Keratinocyte (primary cell): ENCODE measurements at places on chromosomes 11 and 22. TPM values are rescaled to one million over a fixed set of nuclear protein-coding genes. Genes with fewer than 3 reads are reported as not detected.

The RAB36 gene
- polyA plus RNA-seq: 1.7 to 4.9 TPM (median 1.9 TPM) in 3 replicates

DNA sequence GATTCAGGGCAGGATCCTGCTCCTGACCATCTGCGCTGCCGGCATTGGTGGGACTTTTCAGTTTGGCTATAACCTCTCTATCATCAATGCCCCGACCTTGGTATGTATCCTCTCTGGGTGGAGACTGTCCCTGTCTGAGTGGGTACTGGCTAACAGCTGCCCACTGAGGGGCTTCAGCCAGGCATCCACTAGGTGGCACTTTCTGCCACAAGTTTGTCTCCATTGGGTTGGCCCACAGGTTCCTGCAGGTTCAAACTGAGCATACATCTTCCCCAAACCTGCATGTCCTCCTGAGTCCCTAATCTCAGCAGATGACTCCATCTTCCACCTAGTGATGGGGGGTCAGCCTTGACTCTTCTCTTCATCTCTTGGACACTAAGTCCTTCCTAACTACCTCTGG is 4.4 kb downstream of the SLC2A11 start:
- no peaks in the 10 kb centered on the region for H3K36me3 ChIP-seq
- no peak overlapping the region for H3K27ac ChIP-seq
- peaks cover 6% of the 10 kb centered on the region for H3K4me1 ChIP-seq
- H3K4me3 ChIP-seq: no peak overlapping the region
- H3K27me3 ChIP-seq: no peaks in the 10 kb centered on the region
- no peak for DNase-seq

The BBOX1 gene
- polyA plus RNA-seq: 0.58 to 3.6 TPM (median 2.4 TPM) in 3 replicates

DNA sequence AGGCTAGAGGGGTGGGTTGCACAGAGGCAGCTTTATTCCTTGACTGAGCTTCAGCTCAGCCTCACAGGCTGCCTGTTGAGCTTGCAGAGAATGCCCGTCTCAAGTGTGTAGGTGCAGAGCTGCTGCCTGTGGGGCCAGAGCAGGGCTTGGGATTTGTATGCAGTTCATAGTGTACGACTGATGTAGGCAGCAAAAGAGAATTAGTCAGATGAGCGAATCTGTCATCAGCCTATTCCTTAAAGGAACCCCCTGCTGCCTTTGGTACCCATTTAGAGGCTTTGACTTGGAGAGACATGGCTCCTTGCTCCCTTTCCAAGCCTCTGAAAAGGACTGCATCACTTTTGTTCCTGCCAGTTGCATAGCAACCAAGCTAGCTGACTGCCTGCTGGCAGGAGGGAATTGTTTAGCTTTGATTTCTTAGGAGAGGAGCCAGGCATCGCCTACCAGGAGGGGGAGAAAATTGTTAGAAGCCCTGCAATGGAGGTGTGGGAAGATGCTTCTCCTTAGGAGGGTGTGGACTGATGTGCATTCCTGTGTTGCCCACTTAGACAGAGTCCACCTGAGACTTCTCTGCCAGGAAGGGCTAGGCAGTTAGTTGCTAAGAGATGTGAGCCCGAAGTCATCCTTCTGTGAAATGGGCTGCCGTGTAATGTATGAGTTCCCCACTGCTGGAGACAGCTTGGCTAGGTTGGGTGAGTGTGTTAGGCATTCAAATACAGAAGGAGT is 10.9 kb downstream of the ACO2 start:
- H3K4me3 ChIP-seq: no peak overlapping the region
- H3K27ac ChIP-seq: no peak overlapping the region
- DNase-seq: no peak
- peaks cover 14% of the 10 kb centered on the region for H3K36me3 ChIP-seq
- H3K27me3 ChIP-seq: no peaks in the 10 kb centered on the region

DNA sequence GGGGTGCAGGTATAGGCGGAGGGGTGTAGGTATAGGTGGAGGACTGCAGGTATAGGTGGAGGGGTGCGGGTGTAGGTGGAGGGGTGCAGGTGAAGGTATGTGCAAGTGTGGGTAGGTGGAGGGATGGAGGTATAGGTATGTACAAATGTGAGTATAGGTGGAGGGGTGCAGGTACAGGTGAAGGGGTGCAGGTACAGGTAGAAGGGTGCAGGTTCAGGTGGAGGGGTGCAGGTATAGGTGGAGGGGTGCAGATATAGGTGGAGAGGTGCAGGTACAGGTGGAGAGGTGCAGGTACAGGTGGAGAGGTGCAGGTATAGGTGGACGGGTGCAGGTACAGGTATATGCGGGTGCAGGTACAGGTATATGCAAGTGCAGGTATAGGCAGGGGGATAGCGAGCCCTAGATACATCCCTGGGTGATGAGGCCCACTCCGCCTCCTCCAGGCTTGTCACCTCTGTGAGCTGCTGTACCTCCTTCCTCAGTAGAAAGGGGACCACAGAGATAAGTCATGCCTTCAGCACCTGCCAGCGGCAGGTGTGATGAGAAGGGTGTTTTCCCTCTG is 17.2 kb downstream of the LINC01488 start:
- no peaks in the 10 kb centered on the region for H3K4me1 ChIP-seq
- H3K4me3 ChIP-seq: no peak overlapping the region
- DNase-seq: no peak
- peaks cover 24% of the 10 kb centered on the region for H3K27me3 ChIP-seq
- no peaks in the 10 kb centered on the region for H3K36me3 ChIP-seq

DNA sequence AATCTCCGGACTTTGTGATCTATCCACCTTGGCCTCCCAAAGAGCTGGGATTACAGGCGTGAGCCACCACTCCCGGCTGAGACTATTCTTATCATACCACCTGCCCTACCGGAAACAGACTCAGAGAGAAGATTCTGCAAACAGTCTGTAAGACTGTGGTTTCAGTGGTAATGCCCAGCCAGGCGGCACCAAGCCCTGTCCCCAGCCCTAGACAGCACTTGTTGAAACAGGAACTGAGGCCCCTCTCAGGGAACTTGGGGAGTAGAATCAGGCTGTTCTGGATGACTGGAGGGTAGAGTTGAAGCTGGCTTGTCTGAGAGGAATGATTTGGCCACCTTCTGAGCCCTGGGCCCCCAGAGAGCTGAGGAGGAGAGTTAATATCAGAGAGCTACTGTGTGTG is 1.3 kb upstream of the INSC start:
- peaks cover 13% of the 10 kb centered on the region for H3K27me3 ChIP-seq
- H3K36me3 ChIP-seq: no peaks in the 10 kb centered on the region
- DNase-seq: no peak
- H3K27ac ChIP-seq: no peak overlapping the region

DNA sequence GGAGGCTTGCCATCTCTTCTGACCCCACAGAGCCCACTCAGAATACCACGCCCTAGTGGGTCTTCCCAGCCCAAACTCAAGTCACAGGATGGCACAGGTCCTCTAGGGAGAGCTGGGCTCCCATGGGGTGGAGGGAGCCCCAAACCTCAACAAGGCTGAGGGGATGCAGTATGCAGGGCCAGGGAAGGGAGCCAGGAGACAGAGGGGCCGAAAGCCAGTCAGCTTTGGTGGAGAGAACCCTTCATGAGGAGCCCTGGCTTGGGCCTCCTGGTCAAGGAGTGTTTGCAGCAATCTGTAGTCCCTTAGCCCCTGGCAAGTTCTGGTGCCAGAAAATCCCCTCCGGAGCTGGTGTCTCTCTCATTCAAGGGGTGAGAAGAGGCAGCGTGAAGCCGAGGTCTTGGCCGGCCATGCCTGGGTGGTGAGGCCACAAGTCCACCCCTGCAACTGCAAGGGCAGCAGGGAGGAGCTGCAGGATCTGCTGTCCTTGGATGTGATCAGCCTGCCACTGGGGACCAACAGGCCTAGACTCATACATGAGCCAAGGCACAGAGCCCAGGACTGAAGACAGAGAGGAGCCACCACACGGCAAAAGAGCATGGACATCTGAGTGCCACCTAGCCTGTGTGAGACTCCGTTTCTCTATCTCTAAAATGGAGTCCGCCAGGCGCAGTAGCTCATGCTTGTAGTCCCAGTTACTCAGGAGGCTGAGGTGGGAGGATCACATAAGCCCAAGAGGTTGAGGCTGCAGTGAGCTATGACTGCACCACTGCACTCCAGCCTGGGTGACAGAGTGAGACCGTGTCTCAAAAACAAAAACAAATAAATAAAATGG is 24.1 kb downstream of the NEAT1 start:
- no peak overlapping the region for H3K4me3 ChIP-seq
- H3K27ac ChIP-seq: no peak overlapping the region
- no peaks in the 10 kb centered on the region for H3K27me3 ChIP-seq
- H3K4me1 ChIP-seq: peaks cover 5% of the 10 kb centered on the region
- DNase-seq: no peak

GRCh38 chr11:75160880-75161279 is 10.0 kb downstream of the SLCO2B1 start:
- H3K4me3 ChIP-seq: no peak overlapping the region
- H3K27me3 ChIP-seq: peaks cover 2% of the 10 kb centered on the region
- no peaks in the 10 kb centered on the region for H3K36me3 ChIP-seq
- H3K4me1 ChIP-seq: no peaks in the 10 kb centered on the region

DNA sequence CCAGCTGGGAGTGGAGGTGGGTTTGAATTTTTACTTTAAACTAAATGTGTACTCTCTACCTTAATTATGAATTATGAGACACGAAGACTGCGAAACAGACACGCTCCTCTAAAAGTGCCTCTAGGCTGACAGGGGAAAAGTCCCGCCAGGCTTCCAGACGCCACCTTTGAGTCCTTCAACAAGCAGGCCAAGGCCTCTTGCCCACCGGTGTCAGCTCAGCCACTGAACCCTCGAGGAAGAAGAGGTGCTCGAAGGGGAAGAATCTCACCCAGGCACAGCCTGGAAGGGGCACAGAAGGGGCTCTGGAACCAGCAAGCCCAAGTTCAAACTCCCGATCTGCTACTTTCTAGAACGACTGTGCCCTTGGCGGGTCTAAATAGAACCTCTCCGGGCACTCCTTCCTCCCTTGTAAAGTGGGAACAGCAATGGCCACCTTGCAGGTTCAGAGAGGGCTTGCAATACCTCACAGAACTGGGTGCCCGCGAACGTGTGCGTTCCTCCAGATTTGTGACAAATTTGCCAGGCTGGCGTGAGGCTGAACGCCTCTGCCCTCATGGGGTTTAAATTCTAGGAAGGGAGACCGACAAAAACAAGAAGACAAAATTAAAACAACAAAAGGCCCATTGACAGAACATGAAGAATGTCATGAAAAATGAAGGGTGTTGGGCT is 158.5 kb upstream of the GRK3 start:
- H3K4me1 ChIP-seq: peaks cover 17% of the 10 kb centered on the region
- H3K27me3 ChIP-seq: no peaks in the 10 kb centered on the region
- H3K36me3 ChIP-seq: no peaks in the 10 kb centered on the region

The KIF18A gene
- 1.1 to 6.1 TPM (median 3.8 TPM) in 3 replicates for polyA plus RNA-seq

GRCh38 chr11:78034623-78035022 is 11.5 kb upstream of the KCTD14 start:
- DNase-seq: no peak
- no peak overlapping the region for H3K4me3 ChIP-seq
- H3K27me3 ChIP-seq: no peaks in the 10 kb centered on the region
- H3K36me3 ChIP-seq: no peaks in the 10 kb centered on the region

GRCh38 chr22:19673660-19674059 is 40.6 kb upstream of the SEPTIN5 start:
- DNase-seq: no peak
- no peak overlapping the region for H3K27ac ChIP-seq
- H3K36me3 ChIP-seq: no peaks in the 10 kb centered on the region
- no peak overlapping the region for H3K4me3 ChIP-seq
- H3K4me1 ChIP-seq: no peaks in the 10 kb centered on the region

DNA sequence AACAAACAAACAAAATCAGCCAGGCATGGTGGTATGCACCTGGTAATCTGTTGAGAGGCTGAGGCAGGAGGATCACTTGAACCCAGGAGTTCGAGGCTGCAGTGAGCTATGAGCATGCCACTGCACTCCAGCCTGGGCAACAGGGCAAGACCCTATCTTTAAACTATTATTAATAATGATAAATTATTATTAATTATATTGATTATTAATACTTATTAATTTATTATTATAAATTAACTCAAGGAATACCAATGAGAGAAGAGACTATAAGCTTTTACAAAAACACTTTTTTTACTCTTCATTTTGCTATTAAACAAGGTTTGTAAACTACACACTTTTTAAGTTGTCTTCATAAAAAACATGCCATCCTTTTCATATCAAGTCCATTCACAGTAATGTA is 97.7 kb upstream of the APOA1 start:
- DNase-seq: no peak
- no peaks in the 10 kb centered on the region for H3K36me3 ChIP-seq
- H3K27ac ChIP-seq: no peak overlapping the region
- H3K4me3 ChIP-seq: no peak overlapping the region
- no peaks in the 10 kb centered on the region for H3K27me3 ChIP-seq
- peaks cover 24% of the 10 kb centered on the region for H3K4me1 ChIP-seq

- no peaks in the 10 kb centered on the region for H3K27me3 ChIP-seq
- no peak overlapping the region for H3K27ac ChIP-seq
- no peak for DNase-seq
Measured at GRCh38 chr22:40210818-40211217, 33.1 kb downstream of the TNRC6B start.

- no peak within 1 kb of the TSS for H3K4me3 ChIP-seq
- no peaks in the 10 kb centered on the region for H3K4me1 ChIP-seq
- peaks cover 44% of the 10 kb centered on the region for H3K27me3 ChIP-seq
- no peaks in the 10 kb centered on the region for H3K36me3 ChIP-seq
- no peak for DNase-seq
Measured at GRCh38 chr22:39456522-39457197, at the start of gene MGAT3. MGAT3 (plus strand) TSS chr22:39457012; CDS start chr22:39487348, 30,336 bp downstream.

GRCh38 chr22:39289975-39290720 is 29.3 kb downstream of the RPL3 start:
- H3K27ac ChIP-seq: peak overlapping the region; percentile 92
- no peak for DNase-seq
